ENCODE measurements at places on chromosomes 4 and X.

DNA sequence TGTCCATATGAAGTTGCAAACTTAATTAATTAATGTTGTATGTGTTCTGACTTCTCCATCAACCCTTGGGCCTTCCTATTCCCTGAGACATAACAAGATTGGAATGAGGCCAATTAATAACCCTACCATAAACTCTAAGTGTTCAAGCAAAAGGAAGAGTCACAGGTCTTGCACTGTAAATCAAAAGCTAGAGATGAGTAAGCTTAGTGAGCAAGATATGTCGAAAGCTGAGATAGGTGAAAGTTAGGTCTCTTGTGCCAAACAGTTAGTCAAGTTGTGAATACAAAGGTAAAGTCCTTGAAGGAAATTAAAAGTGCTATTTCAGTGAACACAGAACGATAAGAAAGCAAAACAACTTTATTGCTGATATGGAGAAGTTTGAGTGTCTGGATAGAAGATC, 58.2 kb upstream of the GPRIN3 start:
- no peak for DNase-seq

DNA sequence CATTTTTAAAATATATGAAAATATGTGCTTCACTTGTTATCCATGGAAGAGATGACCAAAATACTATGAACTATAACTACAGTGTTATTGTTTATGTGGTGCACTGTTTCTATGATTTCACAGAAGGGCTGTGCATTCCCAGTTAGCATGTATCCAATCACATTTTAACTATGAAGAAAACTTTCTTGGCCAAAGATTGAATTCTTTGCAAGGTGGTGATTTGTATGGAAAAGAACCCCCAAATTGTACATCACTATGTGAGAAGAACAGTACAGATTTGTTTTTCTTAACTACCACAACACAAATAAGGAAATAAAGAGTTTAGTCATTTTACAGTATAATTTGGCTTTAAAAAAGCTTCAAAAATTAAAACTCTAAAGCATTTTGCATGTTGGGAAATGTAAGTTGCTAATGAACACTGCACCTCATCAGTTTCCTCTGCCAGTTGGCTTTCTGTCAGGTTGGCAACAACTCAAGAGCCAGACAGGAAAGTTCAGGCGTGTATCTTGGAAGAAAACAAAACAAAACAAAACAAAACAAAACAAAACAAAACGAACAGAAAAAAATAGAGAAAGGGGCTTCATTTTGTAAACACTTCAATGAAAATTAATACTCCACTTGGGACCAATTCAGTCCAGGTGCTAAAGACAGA, 237.0 kb downstream of the SCFD2 start:
- DNase-seq = no peak

- no peak for DNase-seq
These were observed 507.7 kb upstream of the DIAPH2 start for GRCh38 chrX:96176921-96177320.

DNA sequence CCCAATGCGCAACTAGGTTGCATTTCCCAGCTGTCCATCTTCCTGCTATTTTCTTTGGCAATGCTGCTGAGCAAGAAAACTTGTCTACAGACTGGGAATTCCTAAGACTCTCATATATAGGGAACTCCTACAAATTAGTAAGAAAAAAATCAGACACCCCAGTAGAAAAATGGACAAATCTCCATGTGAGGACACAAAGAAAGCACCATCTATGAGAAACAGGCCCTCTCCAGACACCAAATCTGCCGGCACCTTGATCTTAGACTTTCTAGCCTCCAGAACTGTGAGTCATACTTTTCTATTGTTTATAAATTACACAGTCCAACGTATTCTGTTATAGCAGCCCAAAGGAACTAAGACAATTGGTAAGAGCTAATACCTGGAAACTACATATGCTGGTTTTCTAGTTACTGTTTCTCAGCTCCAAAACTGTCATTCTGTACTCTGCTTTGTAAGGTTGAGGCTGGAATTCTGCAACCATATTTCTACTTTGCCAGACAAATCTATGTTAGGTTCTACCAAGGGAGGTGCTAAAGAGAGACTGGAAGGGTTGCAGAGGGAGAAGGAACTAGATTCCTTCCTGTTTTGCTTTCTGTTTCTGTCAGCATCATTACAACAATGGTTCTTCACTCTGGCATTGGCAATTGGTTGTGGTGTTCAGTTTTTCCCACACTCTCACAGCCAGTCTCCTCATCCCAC, 35.7 kb upstream of the FAM241A start:
- DNase-seq = no peak

- DNase-seq = no peak
These were observed 496.3 kb downstream of the BCOR start for GRCh38 chrX:39601231-39602177.

- no peak for DNase-seq
These were observed 28.5 kb upstream of the KLHL4 start for GRCh38 chrX:87489071-87489470.

- no peak for DNase-seq
These were observed 226.6 kb upstream of the INTU start for GRCh38 chr4:127406187-127406586.

DNA sequence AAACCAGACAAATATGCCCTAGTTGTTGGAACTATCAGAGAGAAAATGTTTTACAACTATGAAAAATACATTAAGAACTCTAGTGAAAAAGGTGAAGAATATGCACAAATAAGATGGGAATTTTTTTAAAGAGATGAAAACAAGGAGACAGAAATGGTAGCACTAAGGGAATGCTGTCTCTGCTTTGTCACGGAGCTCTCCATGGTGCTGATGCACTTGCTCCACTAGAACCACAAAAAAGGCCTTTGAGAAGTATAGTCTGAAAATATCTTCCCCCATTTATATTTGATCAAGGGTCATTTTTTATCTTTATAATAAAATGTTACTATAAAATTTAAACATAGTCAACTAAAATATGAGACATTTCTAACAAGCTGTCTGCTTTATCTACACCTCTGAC, 1655.5 kb upstream of the AGA start:
- DNase-seq = no peak

DNA sequence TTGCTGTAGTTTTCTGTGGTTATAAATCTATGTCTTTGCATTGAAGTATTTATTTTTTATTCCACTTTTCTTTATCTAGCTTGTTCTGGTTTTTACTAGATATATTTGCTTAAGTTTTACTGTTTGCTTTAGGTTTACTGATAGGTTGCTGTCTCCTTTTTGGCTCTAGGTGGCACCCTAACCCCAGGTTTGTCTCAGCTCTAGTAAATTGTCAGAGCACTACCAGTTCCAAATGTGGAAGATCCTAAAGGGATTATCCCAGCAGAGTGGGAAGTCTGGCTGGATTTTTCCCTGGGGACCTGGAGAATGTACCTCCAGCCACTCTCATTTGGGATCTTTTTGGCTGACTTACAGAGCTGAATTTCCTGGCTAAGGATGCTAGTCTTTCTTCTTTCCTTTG, 106.1 kb downstream of the PBDC1 start:
- DNase-seq = peak; percentile 32

DNA sequence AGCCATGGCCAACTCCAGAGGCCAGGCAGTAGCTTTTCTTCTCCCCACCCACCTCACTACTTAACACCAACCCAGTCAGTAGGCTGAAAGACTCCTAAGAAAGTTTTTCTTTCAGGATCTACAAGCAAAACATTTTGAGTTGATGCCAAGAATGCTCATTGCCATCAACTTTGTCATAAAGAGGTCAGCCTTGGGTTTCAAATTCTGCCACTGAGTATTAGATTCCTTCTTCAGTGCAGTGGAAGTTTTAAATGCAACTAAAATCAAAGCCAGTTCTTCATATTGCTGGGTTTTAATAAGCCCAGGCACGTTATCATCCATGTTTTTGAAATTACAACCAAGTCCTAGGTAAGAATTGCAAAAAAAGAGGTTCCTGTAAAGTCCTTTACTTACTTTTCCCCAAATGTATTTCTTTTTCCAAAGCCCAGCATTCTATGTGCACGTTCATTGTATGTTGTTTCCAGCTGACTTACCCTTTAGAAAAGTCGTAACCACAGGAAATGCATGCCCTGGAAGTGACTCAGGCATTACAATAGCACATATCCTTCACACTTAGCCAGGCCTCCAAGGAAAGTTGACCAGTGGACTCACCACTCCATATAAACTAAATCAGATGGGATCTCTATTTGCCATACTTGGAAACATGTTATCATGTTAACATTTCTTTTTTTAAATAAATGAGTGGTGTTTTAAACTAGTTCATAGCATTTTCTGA, 229.9 kb downstream of the SOX3 start:
- DNase-seq = no peak

DNA sequence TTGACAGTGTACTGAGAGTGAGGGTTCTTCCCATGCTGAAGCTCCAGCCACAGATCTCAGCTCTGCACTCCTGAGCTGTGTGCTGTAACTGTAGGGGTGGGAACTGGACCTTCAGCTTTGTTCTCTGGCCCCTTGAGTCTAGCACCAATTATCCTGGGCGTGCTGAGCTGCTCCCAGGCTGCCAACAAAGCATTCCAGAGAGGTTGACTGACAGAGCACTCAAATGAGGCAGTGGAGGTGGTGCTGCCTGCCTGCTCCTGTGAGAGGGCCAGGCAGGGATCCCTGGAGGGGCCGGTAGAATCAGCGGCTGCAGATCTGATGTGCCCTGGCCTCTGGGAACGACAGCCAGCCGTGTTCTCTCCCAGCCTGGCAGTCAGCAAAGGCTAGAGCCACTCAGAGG, 375.7 kb upstream of the AADAT start:
- no peak for DNase-seq

- no peak for DNase-seq
These were observed 96.4 kb downstream of the FAM13A start for GRCh38 chr4:88960576-88960975.

GRCh38 chr4:20253283-20253734, 1.6 kb downstream of the SLIT2 start:
- DNase-seq = no peak

DNA sequence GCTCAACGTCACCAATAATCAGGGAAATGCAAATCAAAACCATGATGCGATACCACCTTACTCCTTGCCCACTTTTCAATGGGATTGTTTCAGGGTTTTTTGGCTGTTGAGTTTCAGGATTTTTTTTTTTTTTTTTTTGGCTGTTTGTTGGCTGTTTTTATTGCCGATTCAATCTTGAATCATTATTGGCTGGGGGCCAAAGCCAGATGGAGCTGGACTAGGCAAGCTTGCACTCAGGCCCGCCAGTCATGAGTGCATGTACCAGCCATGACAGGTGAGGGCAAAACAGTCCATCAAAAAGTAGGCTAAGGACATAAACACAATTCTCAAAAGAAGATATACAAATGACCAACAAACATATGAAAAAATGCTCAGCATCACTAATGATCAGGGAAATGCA, 13.3 kb downstream of the YIPF7 start:
- DNase-seq = no peak

- DNase-seq = peak; percentile 61
These were observed 174.5 kb downstream of the NSUN7 start for GRCh38 chr4:40924096-40924792.

DNA sequence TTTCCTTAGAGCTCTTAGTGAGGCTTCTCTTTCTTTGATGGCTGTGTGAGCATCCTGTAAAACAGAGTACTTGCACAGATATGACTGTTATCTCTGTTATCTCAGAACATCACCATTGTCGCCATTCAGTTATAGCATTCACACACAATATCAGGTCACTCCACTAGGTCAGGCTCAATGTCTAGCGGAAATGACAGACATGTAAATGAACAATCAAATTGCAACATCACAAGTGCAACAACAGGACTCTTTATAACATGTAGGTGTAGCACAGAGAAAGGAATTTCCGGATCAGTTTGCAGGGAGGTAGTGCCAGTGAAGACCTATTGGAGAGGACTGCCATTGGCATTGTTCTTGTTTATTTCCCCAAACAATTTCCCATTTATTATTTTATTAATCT, 43.2 kb upstream of the IGSF1 start:
- no peak for DNase-seq

GRCh38 chrX:41827886-41828285, 95.5 kb downstream of the CASK start:
- no peak for DNase-seq

DNA sequence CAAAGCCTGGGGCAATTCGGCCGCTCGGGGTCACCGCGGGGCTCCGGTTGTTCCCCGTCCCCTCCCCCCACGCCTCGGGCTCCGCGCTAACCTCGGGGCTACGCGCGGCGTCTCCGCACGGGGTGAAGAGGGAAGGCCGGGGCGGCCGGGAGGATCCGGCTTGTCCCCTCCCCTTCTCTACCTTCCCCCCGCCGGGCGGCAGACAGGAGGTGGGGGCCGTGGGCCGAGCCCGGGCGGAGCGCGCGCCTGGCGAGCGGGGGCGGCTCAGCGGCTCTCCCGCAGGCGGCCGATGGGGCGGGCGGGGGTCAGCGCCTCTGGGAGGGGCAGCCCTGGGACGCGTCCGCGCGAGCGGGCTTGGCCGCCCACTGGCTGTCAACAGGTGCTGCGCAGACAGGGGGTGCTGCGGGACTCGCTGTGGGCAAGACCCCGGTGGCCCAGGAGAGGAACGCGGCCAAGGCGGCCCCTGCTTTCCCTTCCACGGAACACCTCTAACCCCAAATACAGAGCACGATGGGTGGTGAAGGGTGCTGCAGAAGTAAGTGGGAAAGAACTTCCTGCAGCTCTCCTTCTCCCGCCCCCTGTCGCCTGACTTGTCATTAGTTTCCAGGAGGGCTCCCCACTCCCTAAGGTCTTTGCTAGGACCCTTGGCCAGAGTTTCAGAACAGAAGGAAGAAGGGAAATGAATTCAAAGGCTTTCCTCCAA, at the start of gene PDGFC:
Gene PDGFC (minus strand): TSS at position 124 of the 703 bp plus-strand sequence. CDS start 896 bp downstream, outside the sequence.
- no peak for DNase-seq

GRCh38 chrX:79268788-79269187, 98.3 kb downstream of the ITM2A start:
- no peak for DNase-seq

GRCh38 chr4:86220121-86220520, 139.7 kb downstream of the MAPK10 start:
- no peak for DNase-seq

DNA sequence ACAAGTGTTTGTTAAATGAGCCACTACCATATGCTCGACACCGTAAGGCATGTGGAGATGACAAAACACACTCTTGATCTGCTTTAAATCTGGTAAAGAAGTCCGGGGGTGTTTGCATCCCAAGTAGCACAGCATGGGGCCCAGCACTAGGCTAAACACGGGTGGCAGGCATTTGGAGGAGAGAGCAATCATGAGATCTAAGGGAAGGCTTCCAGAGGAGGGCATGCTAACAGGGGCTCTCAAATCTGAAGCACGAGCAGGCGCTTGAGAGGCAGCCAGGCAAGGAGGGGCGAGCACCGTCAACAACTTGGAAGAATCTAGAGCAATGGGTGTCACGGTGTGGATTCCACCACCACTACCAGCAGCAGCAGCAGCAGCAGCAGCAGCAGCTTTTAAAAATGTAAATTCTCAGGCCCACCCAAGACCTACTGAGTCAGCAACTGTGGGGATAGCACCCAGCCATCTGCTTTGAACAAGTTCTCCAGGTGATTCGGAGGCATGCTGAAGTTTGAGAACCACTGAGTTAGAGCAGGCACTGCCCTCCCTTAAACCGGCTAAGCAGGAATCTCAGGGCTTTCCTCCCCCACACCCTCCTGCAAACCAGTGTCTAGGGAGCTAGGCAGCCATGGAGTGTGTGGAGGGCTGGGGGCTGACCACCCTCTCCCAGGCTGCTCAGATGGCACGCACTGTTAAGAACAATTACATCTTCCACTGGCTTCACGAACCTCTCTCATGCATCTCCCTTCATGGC, 70.2 kb upstream of the MAP3K15 start:
- DNase-seq = no peak

GRCh38 chrX:39677978-39678791, 419.6 kb downstream of the BCOR start:
- no peak for DNase-seq

- no peak for DNase-seq
These were observed 72.4 kb downstream of the IL21 start for GRCh38 chr4:122548452-122548851.

Data from activated CD4-positive, alpha-beta T cell treated with anti-CD3 and anti-CD28 coated beads, Interleukin-2, amount 50 U/mL, for 1 hour (primary cell).